SW480 (cell line): ENCODE measurements at places on chromosomes 7 and 10.

- peak; percentile 82 for DNase-seq
These were observed 276.9 kb upstream of the NEBL start for GRCh38 chr10:21173802-21174714.

GRCh38 chr7:46054272-46054671, 133.2 kb upstream of the IGFBP3 start:
- DNase-seq = no peak

DNA sequence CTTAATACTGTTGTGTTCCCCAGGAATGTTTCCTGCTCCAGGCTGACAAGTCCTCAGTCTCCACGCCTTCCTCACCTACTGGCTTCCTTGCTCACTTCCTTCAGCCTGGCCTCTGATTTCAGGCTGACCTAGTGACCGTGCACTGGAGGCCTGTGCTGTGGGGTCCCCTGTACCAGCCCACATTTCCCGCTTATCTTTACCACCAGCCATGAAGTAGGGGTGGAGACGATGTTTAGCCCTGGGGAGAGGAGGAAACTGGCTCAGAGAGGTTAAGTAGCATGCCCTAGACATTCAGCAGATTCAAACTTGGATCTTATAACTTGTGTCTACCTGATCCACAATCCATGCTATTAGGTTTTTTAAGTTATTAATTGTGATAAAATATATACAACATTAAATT, 4.8 kb upstream of the ZNF488 start:
- DNase-seq = no peak

GRCh38 chr7:83451501-83452045, 197.4 kb downstream of the SEMA3E start:
- no peak for DNase-seq

GRCh38 chr10:127196282-127197153, at the start of gene INSYN2A:
Gene INSYN2A (minus strand): TSS chr10:127196591. CDS start chr10:127176395, 20,196 bp downstream.
- no peak for DNase-seq

- DNase-seq = peak; percentile 73
These were observed 32.8 kb downstream of the TMEM130 start for GRCh38 chr7:98836811-98837629.

DNA sequence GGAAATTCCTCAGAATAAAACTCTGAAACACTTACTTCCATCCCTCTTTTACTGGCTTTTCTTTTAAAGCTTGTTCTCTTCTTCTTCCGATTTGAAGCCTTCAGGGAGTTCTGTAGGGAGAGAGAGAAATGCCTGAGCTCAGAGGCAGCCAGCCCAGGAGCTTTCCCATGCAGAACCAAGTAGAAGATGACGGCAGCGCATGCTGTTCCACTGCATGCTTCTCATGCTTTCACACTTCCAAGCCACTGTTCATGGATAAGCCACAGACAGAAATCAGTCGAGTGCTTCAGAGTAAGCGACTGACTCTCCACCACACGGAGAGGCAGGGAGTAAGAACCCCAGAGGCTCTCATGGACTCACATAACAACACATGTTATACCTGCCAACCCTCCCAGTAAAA, 237.3 kb downstream of the DGKI start:
- no peak for DNase-seq

GRCh38 chr10:103431902-103432301, 20.3 kb downstream of the CALHM2 start:
- DNase-seq = no peak

DNA sequence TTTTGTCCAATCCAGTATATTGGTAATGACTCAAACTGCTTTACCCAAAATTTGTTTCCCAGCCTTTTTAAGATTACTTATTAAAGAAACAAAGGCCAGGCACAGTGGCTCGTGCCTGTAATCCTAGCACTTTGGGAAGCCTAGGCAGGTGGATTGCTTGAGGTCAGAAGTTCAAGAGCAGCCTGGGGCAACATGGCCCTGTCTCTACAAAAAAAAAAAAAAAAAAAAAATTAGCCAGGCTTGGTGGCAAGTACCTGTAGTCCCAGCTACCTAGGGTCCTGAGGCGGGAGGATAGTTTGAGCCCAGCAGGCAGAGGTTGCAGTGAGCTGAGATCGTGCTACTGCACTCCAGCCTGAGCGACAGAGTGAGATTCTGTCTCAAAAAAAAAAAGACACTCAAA, 7.0 kb upstream of the ARHGAP12 start:
- DNase-seq = no peak

GRCh38 chr7:8564281-8564680, 130.9 kb downstream of the NXPH1 start:
- DNase-seq = no peak

DNA sequence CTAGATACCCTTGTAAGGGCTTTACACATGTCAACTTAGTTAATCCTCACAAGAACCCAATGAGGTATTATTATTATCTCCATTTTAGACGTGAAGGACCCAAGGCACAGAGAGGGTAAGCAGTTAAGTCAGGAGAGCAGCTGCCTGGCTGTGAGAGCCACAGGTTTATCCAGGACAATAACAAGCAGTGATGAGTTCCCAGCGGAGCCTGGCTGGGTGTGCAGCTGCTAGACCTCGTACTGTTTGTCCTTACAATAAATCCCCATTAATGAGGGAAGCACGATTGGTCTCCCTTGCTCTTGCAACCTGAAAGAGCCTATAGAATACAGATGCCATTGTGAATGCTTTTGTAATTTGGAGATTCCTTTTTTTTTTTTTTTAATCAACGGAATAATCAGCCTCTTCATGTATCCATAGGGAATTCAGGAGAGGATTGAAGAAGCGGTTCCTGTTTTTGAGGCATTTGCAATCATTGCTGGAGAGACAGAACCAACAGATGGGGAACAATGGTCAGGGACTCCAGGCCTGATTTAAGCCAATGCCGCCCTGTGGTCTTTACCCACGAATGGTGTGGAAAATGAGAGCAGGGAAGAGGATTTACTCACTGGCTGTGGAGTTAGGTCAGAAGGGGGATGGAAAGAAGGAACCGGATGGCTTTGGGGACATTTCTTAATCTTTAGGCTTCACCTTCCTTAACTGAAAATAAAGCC, 12.3 kb upstream of the ASB4 start:
- no peak for DNase-seq

GRCh38 chr7:129271500-129272355, 46.9 kb downstream of the AHCYL2 start:
- peak; percentile 50 for DNase-seq

GRCh38 chr10:86317949-86318725, 48.5 kb downstream of the GRID1 start:
- no peak for DNase-seq

GRCh38 chr7:5472432-5473315, 49.0 kb upstream of the TNRC18 start:
- no peak for DNase-seq

DNA sequence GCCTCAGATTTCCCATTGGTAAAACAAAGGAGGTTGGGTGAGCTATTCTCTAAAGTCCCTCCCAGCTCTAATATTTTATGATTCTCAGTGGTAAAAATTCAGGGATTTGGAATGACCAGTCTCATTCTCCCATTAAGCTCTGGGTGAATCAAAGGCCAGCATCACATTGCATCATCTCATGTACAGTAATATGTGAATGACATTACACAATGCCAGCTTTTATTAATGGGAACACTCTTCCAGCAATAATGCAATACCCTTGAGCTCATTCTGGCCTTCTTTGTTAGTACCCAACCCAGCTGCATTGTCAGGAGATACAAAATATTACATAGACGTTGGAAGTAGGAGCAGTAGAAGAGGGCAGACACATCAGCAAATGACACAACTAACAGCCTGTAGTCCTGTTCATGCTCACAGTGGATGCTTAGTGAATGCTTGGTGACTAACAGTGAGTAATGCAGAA, 100.0 kb upstream of the EGR2 start:
- DNase-seq = peak; percentile 35

DNA sequence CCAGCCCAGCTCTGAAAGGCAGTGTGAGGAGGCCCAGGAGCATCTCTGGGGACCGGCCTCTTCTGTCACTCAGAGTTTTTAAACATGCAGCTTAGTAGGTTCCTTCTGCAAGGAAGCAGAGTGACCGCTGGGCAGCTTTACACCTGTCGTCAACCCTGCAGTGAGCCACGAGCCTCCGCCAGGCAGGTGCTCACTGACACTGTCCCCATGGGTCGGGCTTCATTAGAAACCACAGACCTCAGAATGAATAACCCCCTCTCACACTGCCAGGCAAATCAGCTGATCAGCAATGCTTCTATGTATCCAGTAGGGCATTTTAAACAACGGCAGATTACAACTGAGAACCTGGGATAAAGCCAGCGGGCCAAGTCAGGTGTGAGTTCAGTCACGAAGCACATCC, 106.1 kb downstream of the MAD1L1 start:
- no peak for DNase-seq

- DNase-seq = no peak
These were observed 176.5 kb downstream of the PFKFB3 start for GRCh38 chr10:6379015-6379776.

GRCh38 chr7:70647801-70648498, 484.0 kb upstream of the GALNT17 start:
- peak; percentile 80 for DNase-seq

DNA sequence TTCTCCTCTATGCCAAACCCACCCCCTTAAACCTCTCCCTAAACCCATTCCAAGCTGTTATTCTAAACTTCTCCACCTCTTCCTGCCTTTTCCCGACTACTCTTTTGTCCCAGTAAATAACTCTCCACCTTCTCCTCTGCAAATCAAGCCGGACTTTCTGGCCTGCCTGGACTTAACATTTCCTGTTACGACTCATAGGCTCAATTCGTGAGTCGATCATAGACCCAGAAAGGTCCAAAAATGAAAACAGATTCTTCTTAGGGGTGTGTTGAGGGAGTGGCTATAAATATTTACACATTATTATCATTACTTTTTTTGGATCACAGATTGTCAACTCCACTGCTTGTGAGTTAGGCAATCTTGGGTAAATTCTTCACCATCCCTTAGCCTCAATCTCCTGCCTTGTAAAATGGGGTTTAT, 59.0 kb upstream of the HABP2 start:
- no peak for DNase-seq

GRCh38 chr7:38775506-38776175, 133.3 kb downstream of the VPS41 start:
- no peak for DNase-seq

- DNase-seq = peak; percentile 86
These were observed 48.6 kb upstream of the PPIF start for GRCh38 chr10:79298403-79299244.

DNA sequence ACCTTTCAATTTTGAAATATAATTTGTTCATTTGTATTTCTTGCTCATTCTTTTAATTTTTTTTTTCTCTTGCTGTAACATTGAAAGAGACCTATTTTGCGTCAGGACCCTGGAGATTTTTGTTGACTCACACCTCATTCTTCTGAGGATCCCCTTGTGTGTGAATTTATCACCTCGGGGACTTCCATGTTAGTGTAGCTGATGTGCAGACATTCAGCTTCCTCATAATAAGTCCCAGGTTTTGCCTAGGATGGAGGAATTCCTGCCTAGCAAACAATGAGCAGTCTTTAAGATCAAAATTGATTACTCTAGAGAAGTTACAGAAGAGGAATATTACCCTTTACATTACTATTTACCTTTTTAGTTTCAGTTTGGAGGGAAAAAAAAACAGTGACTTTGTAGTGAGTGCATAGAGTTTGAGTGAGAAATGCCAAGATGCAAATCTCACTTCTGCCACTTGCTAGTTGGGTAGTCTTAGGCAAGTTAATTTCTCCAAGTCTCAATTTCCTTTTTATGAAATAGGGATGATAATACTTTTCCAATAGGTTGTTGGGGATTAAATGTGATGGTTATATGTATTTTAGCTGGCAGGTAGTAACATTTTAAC, 14.3 kb downstream of the TES start:
- no peak for DNase-seq

- no peak for DNase-seq
These were observed 188.9 kb downstream of the AHR start for GRCh38 chr7:17487343-17487742.

GRCh38 chr10:133616371-133617130, 10.0 kb downstream of the FRG2B start:
- no peak for DNase-seq

- peak; percentile 49 for DNase-seq
These were observed 261.4 kb downstream of the BAMBI start for GRCh38 chr10:28938745-28939144.

DNA sequence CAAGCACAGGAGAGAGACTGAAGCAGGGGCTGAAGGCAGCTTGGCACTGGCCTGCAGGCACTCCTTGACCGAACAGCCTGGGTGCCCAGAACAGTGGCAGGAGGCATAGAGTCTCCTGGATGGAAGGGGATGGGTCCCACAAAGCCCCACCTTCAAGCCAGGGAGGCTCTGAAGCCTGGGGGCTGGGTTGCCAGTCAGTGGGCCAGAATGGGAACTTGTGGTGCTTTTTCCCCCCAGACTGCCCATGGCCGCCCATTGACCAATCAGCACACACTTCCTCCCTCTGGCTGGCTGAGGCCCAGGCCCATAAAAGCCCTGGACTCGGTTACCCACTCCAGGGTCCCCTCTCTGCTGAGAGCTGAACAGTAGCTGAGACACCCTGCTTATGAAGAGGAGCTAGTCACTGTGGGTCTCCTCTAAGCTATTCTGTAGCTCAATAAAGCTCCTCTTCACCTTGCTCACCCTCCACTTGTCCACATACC, 109.6 kb downstream of the ELAPOR2 start:
- DNase-seq = no peak

DNA sequence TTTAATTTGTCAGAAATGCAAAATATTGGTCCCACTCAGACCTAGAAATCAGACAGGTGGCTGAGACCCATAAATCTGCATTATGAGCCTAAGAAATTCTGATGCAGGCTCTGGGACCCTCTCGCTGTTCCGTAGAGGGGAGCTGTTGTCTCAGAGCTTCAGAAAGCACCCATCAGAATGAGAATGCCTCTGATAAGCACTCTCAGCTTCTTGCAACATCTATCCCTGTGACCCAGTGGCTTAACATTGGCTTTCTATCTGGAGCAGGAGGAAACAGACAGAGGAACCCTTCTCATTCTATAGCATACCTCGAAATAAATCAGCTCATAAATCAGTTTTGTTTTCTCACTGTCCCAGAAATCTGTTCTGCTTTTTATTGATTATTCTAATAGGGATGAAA, 184.6 kb upstream of the SP4 start:
- DNase-seq = no peak

- peak; percentile 9 for DNase-seq
These were observed 85.8 kb downstream of the CALD1 start for GRCh38 chr7:134865001-134865845.

- DNase-seq = no peak
These were observed 30.0 kb upstream of the PRKAR2B start for GRCh38 chr7:107014387-107015023.

GRCh38 chr10:44392420-44392819, 7.5 kb upstream of the CXCL12 start:
- no peak for DNase-seq
